ENCODE measurements at places on chromosomes 4 and X.
A peak's percentile ranks its signal among the peaks of the same experiment; 100 is the strongest.

GRCh38 chrX:45385757-45386156 lies 185.1 kb upstream of the DIPK2B start:
- DNase-seq, result no peak

- peak; percentile 88 for DNase-seq
These were observed 58.2 kb upstream of the ZNF157 start for GRCh38 chrX:47311932-47312774.

GRCh38 chrX:103099691-103100090 lies 6.7 kb upstream of the NXF3 start:
- no peak for DNase-seq

GRCh38 chrX:12972878-12973560 lies 1.9 kb upstream of the TMSB4X start:
- DNase-seq, result no peak

DNA sequence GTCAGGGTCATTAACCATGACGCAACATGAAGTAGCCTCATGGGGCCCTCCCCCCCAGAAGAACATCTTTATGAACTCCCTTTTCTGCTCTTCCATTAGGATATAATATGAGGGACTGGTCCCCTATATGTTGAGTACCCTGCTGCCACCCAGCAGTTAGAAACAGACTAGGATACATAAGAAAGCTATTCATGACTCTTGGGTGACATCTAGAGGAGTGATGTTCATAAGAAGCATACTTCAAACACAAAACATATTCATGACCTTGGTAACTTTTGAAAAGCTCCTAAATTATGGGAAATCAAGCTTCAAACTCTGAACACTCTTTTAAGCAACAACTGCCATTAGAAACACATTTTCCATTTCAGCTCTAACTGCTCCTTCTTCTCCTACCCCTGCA lies 155.2 kb upstream of the SPIN4 start:
- peak; percentile 57 for DNase-seq

- DNase-seq, result no peak
These were observed 1.1 kb downstream of the RNF212 start for GRCh38 chr4:1112174-1112820.

GRCh38 chr4:150236626-150237025 lies 158.4 kb downstream of the DCLK2 start:
- DNase-seq, result no peak
